GF-D8 (cell line): ENCODE measurements at places on chromosomes 1 and 21.

DNA sequence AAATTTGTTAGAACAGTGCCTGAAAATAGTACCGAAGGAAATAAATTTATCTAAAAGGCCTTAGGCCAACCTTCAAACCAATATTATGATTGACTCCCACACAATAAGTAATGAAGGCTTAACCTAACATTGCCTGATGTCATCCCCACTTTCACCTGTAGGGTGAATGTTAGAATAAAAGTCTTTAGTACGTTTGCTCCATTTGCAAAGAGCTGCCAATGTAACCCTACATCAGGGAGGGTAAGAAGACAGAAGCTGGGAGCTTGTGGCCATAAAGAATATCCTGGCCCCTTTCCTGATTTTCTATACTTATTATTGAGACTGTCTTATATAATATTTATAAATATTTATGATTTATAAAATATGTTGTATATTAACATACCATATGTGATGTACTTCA lies 661.8 kb upstream of the CXADR start:
- no peak for DNase-seq

DNA sequence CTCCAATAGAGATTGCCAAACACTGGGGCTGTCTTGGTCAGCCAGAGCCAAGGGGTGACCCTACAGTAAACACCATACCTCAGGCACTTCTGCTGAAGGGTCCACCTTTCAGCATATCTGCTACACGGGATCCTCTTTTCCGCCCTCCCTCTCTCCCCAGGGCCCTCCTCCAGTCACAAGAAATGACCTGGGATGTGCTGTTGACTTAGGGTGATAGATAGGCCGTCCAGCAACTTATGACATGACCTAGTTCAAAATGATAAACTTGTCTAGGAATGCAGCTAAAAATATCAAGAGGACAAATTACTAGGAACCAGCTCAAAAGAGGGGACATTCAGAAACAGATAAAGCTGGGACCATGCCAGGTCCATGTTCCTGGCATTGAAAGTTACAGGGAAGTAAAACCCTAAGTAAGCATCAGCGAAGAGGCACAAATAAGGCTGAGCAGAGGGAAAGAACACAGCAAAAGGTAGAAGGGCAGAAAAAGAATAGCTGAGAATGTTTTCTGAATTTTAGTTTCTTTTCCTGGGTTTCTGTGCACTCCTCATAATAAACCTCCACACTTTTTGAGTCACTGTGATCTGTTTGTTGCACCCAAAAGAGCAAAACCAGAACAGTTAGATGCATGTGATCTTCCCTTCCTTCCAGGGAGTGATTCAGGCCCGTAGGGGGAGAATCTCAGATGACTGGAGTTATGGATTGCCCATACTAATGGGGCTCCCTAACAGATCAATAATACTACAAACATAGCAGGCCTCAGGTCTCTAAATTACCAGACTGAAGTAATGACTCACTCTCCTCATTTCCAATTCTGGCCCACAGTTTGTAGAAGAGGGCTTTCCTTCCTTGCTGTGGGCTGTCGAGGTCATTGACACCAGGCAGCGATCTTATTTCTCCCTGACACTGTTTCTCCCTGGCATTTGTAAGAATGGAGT lies 48.9 kb upstream of the F3 start:
- no peak for DNase-seq

GRCh38 chr21:36690628-36691554 lies 8.0 kb upstream of the SIM2 start:
- DNase-seq = no peak

GRCh38 chr1:228555074-228555994 lies 68.2 kb downstream of the RNF187 start:
- DNase-seq = no peak

DNA sequence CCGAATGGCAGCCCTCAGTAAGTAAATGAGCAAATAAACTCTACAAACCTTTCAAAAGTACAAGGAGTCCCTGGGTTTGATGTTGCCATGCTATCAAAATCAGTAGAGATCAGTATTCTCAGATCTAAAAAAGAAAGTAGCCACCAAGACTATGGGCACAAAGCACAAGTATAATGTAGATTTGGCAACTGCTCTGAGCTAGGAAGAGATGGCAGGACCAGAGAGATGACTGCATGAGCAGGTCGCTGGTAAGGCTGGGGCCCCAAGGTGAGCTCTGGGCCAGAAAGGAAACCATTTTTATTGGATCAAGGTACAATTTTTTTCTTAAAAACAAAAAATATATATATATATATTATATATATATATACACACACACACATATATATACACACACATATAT lies 3.1 kb upstream of the ADORA3 start:
- DNase-seq = no peak

DNA sequence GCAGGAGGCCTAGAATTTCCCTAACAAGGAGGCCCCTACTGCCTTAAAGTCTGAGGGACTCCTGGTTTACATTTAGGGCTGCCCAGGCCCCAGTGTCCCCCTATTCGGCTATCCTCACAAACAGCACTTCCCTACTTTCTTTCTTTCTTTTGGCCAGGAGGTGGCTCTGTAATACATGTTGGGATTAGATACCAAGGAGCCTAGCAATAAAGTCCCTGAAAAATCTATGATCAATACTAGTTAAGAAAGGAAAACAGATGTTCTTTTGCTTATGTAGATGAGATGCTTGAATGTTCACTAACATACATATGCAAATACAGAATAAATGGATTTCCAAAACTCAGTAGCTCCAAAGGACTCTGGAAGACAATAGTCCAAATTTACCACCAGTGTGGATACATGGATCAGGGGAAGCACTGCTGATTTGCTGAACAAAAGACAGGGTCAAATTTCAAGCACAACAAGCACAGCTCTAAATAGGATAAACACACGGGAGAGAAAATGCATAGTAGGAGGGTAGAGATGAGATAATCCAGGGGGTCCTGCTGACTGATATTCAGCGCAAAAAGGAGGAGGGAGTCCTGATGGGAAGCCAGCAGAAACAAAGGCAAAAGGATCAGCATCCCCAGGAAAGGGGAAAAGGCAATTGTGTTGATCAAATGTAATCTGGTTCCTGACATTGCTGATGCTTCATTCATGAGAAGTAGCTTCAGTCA lies 240.0 kb downstream of the NUF2 start:
- DNase-seq = no peak

DNA sequence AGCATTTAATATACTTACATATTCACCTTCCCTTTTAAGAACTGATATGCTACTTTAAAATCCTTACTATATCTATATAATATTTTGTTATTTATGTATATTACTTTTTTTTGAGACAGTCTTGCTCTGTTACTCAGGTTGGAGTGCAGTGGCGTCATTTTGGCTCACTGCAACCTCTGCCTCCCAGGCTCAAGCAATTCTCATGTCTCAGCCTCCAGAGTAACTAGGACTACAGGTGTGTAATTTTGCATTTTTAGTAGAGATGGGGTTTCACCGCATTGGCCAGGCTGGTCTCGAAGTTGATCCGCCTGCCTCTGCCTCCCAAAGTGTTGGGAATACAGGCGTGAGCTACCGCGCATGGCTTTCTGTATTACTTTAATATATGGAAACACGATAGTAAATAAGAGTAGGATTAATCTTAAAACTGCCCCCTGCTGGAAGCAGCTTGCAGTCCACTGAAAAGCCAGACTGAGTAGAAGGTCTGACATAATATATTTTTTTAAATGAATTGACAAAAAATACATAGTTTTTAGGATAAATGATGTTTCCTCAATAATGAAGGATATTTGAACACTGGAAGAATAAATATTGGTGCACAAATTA lies 24.4 kb downstream of the RCAN3 start:
- no peak for DNase-seq

DNA sequence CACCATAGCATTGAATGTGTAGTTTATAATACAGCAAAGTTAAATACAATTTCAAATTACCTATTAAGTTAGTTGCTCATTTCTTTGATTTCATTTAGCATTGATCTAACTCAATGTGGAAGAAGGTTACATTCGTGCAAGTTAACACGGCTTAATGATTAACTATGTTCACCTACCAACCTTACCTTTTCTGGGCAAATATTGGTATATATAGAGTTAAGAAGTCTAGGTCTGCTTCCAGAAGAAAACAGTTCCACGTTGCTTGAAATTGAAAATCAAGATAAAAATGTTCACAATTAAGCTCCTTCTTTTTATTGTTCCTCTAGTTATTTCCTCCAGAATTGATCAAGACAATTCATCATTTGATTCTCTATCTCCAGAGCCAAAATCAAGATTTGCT lies at the start of gene ANGPTL3:
Gene ANGPTL3, plus strand, starts transcription at position 240 of the 400 bp plus-strand sequence. Its CDS starts 47 bp downstream, at position 287.
- no peak for DNase-seq
